ENCODE measurements at places on chromosomes 6 and 20.

GRCh38 chr20:9927224-9927623 lies 88.3 kb upstream of the PAK5 start:
- DNase-seq: no peak

- DNase-seq: no peak
Observed at GRCh38 chr6:63750400-63750799, 114.8 kb downstream of the PHF3 start.

DNA sequence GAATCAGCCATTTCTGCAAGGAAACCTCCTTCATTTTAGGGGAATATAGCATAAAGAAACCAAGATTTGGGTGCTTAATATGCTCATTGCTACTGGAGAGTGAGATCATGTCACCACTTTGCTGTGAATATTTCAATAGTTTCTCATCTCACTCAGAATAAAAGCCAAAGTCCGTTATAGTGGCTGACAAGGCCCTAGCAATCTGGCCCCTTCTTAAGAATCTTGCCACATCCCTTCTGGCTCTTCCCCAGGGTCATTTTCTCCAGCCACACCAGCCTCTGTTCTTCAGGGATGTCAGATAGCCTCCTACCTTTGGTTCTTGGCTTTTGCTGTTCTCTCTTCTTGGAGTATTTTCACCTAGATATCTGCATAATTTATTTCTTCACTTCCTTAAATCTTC lies 24.8 kb upstream of the MLIP start:
- no peak for DNase-seq

GRCh38 chr6:34360556-34360955 lies 31.9 kb downstream of the NUDT3 start:
- no peak for DNase-seq

- no peak for DNase-seq
Observed at GRCh38 chr6:112330071-112330878, 16.9 kb upstream of the RFPL4B start.

GRCh38 chr20:2114990-2115681 lies 13.5 kb downstream of the STK35 start:
- DNase-seq: no peak

GRCh38 chr6:154928325-154928922 lies 66.7 kb upstream of the TIAM2 start:
- DNase-seq: peak; percentile 3

- no peak for DNase-seq
Observed at GRCh38 chr6:87718662-87719433, 16.8 kb upstream of the AKIRIN2 start.

DNA sequence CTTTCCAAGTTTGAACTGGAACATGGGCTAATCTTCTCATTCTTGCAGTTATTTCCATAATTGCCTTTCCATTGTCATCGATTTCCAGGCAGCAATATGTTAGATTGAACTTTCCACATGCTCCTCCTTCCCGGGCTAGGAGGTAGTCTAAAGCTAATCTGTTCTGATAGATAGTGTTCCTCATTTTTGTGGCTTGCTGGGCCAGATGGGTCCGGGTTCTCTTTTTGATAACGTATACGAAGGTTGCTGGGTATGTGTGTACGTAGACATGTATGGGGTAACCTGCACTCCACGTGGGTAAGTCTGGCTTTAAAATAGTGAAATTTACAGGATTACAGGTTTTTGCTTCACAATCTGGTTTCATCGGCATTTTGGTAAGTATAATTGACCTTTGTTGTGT lies 14.0 kb upstream of the GMPR start:
- DNase-seq: no peak

DNA sequence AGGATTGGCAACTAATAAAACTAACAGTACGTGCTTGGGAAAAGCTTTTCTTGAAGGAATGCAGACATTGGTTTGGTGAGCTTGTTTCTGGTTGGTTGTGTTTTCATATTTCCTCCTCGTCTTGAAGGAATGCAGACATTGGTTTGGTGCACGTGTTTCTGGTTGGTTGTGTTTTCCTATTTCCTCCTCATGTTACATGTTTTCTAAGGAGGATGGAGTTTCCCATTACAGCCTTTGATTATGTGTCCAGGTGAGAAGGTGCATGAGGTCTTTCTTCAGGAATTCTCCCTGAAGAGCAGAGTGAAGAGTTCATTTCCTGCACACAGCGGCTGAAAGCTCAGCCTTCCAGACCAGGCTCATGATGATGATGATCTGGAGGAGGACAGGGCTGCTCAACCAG lies 190.6 kb downstream of the SMOC2 start:
- DNase-seq: no peak

- no peak for DNase-seq
Observed at GRCh38 chr20:20959031-20959755, 147.0 kb downstream of the LINC00237 start.

- DNase-seq: no peak
Observed at GRCh38 chr6:67450641-67451040, 1184.4 kb upstream of the ADGRB3 start.

DNA sequence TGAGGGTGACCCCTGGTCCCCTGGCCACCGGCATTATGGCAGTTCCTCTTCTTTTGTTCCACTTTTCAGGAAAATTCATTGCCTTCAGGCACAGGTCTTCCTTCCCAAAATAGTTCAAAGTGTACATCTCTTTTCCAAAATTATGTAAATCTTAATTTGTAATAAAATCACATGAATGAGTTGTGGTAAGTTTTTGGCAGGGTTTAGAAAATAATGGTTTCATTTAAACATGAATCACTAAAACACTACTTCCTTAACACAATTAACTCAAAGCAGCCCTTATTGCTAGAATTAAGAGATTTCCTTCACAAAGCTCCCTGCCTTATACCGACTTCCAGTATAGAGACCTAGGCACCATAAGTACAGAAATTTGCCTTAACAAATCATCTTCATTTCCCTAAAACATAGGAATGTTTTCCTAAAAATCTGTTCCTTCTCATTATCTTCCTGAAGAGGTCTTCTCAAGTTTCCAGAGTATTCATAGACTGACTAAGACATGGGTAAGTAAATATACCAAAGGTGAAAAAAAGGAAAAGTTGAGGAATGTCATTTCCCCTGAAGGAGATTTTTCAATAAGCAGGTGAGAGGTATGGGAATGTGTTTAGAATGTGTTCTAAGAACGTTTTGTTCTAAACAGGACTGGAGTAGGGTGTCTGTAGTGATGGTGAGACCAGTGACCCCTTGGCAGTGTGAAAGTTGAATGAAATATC lies 148.2 kb upstream of the CITED2 start:
- no peak for DNase-seq

GRCh38 chr20:53387983-53388675 lies 205.5 kb downstream of the ZNF217 start:
- DNase-seq: peak; percentile 10

- DNase-seq: no peak
Observed at GRCh38 chr6:10478187-10479040, 42.7 kb upstream of the GCNT2 start.

- no peak for DNase-seq
Observed at GRCh38 chr20:63563225-63563935, 9.4 kb downstream of the FNDC11 start.

DNA sequence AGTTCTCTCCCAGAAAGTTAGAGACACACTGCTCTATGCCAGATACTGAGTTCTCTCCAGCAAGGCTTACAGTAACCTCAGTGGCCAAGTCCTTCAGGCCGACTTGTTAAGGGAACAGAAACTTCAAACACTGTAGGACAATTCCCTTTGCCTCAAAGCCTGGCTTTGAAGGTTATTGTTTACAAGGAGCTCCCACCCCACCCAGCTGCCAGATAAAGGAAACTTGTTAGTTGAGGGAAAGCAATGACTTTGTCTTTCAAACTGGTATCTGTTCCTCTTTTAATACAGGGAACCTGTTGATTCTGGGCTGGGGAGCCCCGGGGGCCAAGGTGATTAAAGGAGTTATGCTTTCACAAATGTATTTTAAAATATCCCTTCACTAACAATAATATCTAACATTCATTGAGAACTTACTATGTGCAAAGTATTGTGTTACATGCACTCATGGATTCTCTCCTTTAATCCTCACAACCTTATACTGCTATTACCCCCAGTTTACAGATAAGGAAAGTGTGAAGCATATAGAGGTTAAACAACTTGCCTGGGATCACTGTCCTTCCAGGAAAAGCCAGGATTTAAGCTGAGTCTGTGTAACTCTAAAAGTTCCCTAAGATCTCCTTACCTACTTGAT lies 27.6 kb upstream of the CDKN1A start:
- DNase-seq: no peak

- DNase-seq: no peak
Observed at GRCh38 chr6:170093658-170094596, 197.0 kb downstream of the DLL1 start.

GRCh38 chr6:158769234-158769770 lies 49.9 kb downstream of the EZR start:
- no peak for DNase-seq

- no peak for DNase-seq
Observed at GRCh38 chr6:39573541-39573940, 151.7 kb downstream of the KIF6 start.

DNA sequence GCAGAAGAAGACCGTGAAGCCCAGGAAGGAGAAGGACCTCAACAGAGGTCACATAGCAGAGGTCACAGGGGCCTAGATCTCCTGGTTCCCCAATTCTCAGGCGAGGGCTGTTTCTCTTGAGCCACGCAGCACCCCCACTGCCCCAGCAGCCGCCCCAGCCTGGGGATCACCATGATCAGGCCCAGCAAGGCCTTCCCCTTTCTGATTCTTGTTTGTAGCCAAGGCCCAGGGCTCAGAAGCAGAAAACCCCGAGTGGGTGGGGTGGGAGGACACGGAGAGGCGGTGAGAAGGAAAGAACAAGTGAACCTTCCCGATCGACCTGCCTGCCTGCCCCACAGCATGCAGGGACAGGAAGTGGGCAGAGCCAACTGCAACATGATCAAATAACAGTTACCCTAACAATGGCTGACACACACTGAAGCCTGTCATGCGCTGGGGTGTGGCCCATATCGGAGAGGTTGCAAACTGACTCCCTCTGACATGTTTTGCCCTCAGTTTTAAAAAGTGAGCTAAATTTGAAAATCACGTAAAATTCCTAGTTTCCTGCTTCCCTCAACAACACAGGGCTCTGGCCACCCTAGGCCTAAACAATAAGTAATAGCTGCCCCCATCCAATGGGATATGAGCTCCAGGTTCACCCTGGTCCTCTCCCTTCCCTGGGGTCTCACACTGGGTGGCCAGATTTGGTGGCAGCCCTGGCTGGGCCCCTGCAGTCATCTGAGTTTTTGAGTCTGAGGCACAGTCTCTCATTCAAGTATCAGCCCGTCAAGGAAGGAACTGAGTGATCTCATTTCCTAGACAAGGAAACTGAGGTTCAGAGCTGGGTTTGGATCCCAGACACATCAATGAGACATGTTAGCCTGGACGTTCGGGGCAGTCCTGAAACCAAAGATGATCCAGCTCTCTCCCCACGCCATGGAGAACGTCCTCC lies 6.5 kb downstream of the PEDS1 start:
- peak; percentile 74 for DNase-seq

- no peak for DNase-seq
Observed at GRCh38 chr6:98924647-98925046, 23.1 kb downstream of the FBXL4 start.

GRCh38 chr6:10838794-10839333 lies 525 bp upstream of the MAK start:
- DNase-seq: no peak

DNA sequence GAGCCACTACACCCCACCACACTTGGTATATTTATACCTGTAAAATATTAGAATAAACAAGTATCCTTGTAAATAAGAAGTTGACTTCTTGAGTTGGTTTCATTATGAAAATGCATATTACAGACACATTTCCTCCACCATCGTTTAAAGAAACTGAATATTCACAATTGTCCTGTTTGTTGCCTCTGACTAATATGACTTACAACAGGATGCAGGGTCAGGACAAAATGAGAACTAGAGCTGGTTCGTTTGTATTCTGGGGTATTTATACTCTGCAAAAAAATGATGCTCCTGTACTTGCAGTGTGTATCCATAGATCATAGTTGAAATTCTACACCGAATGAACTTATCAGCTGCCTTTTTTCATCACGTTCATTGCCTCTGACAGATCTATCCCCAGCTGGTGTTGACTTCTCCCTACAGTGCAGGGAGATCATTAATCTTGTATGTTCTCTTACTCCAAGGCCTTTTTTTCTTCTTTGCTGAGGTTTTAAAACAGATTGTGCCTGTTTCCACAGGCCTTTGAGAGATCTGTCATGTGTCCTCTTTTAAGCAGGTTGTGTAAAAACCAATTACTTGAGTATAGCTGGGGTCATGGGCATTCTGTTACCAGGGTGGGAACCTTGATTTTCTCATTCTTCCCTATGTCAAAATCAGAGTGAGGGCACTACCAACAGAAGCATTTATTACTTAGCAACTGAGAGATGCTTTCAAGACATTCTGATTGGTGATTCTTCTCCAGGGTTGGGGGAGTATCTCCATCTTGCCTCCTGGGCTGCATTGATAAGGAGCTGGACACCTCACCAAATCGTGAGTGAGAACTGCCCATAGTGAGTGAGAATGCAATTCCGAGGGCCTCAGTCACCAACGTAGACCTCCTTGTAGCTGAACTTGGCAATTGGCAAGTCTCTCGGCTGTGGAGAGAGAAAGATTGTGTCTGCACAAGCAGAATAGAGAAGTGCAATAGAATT lies 78.8 kb upstream of the CD83 start:
- DNase-seq: no peak

DNA sequence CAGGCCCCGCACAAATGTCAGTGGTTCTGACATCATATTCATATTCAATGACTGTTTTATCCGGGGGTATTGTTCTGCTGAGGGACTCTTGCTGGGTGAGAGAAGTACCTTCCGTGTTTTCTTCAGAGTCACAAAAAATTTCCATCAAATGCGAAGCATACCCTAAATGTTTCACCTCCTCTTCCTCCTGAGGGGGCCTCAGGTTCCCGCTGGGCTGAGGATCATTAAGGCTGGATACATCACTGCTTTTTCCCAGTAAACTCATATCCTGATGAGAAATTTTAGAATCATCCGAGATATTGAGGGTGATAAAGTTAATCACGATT lies 42.8 kb downstream of the IL20RA start:
- no peak for DNase-seq

GRCh38 chr20:12203981-12204380 lies 286.3 kb downstream of the BTBD3 start:
- no peak for DNase-seq

GRCh38 chr6:131116755-131117360 lies 18.4 kb upstream of the AKAP7 start:
- no peak for DNase-seq

GRCh38 chr20:9608639-9609340 lies 94.4 kb downstream of the LAMP5 start:
- no peak for DNase-seq

DNA sequence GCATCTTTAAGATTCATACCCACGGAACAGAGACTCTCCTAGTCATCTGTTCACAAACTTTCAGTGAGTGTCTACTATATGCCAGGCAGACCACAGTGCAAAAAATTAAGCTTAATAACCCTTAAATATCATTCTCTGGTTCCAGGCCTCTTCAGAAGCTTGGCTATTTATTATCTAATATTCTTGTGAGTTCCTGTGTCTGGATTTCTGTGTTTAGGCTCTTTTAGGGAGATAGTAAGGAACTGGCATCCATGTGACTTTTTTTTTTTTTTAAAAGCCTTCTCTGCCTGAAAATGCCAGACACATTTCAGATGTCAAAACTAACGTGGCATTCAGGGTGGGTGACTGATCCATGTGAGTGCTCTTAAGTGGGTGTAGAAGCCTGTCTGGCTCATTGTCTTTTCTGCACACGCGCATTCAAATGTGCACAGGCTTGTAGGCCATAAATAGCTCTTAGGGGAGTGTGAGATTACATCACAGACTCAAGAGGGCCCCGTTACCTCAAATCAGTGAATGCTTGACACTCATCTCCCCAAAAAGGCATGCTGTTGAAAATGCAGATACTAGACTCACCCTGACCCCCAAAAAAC lies 141.9 kb downstream of the GMPR start:
- DNase-seq: no peak

Data from stimulated activated CD8-positive, alpha-beta memory T cell treated with anti-CD3 and anti-CD28 coated beads, Interleukin-4, amount 100 ng/mL, for 4 hours (primary cell).